ENCODE measurements at places on chromosomes 5 and 9. TPM values are rescaled to one million over a fixed set of nuclear protein-coding genes. Genes with fewer than 3 reads are reported as not detected.

GRCh38 chr5:29960323-29960722 is 1233.2 kb upstream of the CDH6 start:
- DNase-seq = no peak

- DNase-seq = no peak
Measured at GRCh38 chr9:81530310-81530810, 159.0 kb downstream of the TLE1 start.

- no peak for DNase-seq
Measured at GRCh38 chr9:105283795-105284194, 39.3 kb downstream of the SLC44A1 start.

DNA sequence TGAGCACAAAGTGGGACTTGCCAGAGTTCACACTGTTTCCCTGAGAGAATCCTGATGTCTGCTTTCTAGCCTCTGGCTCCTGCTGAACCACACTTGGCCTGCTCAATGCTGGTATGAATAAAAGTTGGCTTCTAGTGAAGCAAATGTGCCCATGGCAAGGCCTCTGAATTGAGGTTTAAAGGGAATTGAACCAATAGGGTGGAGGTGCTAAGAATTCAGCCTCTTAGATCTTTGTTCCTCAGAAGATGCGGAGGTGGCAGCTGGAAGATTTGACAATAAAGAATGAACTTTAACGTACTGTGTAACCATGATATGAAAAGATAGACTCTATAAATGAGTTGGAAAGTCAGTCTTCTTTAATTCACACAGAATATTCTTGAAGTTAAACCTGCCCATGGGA is 57.2 kb downstream of the RASGRF2 start:
- DNase-seq = no peak

GRCh38 chr5:3592298-3592697 is 3.3 kb upstream of the IRX1 start:
- DNase-seq = no peak

GRCh38 chr9:89555036-89555415 is 49.8 kb upstream of the GADD45G start:
- DNase-seq = no peak

GRCh38 chr5:1836891-1837880 is 36.0 kb downstream of the NDUFS6 start:
- DNase-seq = peak; percentile 89

DNA sequence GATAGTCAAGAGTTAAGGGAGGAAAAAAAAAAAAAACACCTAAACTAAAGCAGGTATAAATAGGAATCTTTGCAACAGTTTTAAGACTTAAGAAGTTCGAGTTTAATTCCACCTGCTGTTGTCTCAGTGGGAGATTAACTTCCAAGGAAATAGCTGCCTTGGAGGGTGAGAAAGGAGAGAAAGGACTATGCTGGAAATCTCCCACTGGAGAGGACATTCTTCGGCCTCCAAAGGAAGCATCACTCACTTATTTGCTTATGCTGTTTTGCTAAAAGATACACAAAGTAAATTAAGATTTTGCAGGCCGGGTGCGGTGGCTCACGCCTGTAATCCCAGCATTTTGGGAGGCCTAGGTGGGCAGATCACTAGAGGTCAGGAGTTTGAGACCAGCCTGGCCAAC is 317.9 kb upstream of the MPDZ start:
- DNase-seq = no peak

DNA sequence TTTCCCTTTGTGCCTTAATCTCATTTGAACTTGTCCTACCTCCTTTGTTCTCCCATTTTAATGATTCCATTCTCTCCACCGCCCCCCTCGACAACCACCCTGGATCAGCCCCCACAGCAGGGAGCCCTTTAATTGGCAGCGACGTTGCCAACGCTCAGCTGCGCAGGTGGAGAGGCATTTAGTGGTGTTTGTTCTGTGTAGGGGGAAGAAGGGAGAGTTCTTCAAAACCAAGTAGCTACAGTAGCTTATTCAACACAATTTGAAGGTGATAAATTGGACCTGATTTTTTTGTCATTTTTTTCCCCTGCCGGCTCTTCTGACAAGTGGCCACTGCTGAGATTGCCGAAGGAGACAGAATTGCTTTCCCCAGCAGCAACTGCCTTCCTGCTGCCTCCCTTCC is 499.1 kb downstream of the CDK5RAP2 start:
- no peak for DNase-seq

DNA sequence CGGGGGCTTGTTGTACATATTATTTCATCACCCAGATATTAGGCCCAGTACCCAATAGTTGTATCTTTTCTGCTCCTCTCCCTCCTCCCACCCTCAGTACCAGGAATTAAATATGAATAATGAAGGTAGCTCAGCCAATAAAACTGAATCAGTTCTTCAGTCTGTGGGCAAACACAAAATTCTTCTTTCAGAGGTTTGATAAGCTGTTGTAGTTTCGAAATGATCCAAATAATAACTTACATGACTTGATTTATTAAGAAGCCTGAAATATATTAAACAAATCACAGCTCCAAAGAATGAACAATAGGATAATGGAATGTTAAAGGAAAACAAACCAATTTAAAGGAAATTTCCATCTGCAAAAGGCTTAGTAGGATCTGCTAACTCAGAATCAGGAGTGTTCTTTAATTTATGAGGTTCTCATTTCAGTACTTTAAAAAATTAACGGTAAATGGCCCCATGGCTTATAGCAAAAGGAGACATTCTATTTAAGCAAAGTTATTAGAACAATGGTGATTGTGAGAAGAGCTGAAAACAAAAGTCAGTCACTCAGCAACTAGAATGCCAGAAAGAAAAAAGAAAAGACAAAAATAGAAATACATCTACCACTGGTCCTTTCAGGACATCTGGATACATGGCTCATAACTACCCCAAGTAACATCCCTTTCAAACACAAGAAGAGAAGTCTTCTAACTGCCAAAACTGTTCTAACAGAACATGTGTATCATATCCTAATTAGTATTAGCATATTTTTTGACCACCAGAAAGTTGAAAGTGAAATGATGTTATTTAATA is 62.4 kb downstream of the NR3C1 start:
- DNase-seq = no peak

DNA sequence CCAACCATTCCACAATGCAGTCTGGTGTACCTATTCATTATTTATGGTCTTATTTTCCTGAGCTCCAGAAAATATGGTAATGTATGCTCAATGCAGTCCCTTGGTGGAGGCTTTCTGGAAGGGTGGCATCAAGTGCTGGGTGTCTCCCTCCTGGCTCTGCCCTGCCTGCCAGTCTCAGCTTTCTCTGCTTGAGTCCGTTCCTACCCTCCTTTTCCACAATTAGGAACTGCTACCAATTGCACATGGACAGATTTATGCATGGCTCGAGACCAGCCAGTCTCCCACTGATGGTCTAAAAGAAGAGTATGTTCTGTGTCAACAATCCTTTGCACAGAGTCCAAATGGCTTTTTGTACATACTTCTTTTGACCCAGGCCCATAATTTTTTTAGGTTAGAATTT is 189.8 kb downstream of the TLE1 start:
- DNase-seq = no peak

GRCh38 chr5:55994495-55994997 is at the start of gene IL6ST:
TSS of gene IL6ST (minus strand) at chr5:55994963. CDS start at chr5:55976278, 18,685 bp downstream.
- DNase-seq = no peak

- DNase-seq = no peak
Measured at GRCh38 chr5:157201857-157202256, 21.2 kb downstream of the ITK start.

- DNase-seq = no peak
Measured at GRCh38 chr5:148011398-148012137, 52.2 kb upstream of the SPINK5 start.

DNA sequence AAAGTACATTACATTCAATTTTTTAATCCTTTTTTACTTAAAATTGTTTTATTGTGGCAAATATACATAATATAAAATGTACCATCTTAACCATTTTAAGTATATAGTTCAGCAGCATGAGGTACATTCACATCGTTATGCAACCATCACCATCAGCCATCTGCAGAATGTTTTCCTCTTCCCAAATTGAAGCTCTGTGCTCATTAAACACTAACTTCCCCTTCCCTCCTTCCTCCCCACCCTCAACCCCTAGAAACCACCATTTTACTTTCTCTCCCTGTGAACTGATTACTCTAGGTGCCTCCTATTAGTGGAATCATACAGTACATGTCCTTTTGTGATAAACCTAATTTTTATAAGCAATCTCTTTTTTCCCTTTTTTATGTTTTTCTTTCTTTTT is 15.6 kb downstream of the TEX53 start:
- DNase-seq = no peak

GRCh38 chr5:160071516-160071915 is 47.7 kb downstream of the PWWP2A start:
- no peak for DNase-seq

DNA sequence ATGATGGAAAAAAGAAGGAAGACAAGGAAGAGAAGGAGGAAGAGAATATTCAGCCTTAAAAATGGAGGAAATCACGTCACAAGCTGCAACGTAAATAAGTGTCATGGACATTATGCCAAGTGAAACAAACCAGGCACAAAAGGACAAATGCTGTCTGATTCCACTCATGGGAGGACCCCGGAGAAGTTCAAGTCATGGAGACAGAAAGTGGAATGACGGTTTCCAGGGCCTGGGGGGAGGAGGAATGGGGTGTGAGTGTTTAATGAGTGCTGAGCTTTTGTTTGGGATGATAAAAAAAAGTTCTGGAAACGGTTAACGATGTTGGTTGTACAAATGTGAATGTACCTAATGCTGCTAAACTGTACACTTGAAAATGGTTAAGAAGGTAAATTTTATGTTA is 439.5 kb downstream of the GADD45G start:
- no peak for DNase-seq

DNA sequence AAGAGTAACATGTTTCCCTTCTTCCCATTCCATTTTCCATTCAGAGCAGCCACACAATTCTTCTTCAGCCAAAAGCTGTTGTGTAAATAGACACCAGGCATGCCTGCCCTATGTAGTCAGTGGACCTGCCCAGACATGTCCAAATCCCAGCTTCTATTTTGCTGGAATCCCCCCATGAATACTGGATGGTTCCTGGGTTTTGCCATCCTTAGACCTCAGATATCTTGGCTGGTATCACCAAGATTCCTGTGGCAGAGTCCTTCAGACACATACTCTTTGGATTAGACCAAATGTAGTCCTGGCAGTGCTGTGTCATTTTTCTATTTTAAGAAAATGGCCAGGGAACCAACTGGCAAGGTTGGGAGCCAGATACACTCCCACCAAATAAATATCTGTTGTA is 10.3 kb downstream of the FST start:
- no peak for DNase-seq

DNA sequence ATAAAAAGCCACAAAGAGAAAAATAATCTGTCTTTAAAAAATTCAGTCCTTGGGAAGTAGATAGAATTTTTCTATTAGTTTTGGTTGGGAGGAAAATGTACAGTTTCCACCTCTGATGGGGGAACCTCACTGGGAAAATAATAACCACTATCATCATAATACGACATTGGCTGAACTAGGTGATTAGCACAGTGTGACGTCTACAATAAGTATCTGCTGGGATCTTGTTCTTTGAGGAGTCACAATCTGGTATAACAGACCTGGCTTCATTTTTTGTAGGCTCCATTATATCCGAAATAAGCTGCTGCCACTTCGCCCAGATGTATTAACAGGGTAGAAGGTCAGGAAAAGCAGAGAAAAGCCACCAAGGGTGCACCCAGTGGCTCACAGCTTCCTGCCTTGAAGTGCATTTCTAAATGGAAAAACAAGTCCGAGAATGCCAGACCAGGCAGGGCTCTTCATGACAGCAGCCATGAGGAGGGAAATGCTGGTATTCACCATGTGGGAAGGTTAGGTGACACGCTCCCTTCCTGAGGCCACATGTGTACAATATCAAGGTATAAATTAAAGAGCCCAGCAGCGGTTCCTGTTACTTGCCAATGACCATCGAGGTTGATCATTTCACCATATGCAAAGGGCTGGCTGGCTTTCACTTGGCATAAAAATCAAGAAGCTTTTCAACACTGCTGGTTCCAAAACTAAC is 152.8 kb downstream of the PRELID2 start:
- DNase-seq = no peak

DNA sequence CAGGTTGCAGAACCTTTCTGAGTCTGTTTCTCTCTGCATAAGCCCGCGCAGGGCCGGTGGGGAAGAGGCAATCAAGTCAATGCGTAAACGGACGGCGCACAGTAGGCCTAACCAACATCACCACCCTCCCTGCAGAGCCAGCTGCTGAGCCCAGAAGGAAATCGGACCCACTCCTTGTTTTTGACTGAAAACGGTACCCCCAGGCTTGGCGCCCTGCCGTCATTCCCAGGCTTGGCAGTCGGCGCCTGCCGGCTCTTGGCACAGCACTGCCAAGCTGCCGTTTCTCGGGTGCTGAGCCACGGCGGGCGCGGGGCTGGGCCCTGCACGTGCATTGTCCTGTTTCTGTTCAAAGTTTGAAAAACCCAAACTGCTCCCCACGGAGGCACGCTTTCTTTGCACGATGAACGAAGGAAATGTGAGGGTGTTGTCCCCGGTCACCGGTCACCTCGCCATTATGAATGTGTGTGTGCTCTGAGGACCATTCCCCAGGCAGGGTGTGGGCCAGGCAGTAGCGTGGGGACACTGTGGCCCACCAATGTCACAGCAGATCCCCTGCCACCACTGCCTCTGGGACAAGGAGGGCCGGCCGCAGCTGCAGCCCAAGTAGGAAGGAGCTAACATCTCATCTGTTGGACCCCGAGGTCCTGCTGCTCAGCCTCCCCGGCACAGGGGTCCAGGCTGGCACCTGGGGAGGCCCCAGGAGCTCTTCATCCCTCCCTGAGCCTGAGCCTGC is 20.1 kb downstream of the FIBCD1 start:
- no peak for DNase-seq

DNA sequence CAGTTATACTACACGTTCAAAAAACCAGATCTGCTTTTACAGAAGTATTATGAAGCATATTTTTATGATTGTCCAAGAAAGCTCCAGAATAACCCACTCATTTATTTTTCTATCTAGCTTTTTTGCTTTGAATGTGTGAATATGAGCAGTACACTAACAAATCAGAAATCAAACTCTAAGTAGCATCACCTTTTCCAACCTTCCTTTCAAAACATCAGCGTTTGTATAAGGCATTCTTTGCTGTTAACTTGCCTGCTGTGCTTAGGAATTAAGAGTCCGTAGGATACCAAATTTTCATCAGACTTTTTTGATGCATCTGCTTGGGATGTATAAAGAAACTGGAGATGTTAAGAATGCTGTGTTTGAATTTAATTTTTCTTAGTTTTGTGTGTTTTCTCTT is 3.8 kb downstream of the TLE4 start:
- DNase-seq = no peak

The DIPK1B gene
- 8.2 TPM for total RNA-seq

The DDX4 gene
- not detected for total RNA-seq

The SPINK6 gene
- total RNA-seq = not detected

The MYMK gene
- not detected for total RNA-seq

The ADAMTS6 gene
- total RNA-seq = 20.0 TPM

The PCDHGA11 gene
- total RNA-seq = 1.3 TPM

The GGTA1 gene
- total RNA-seq = 0.46 TPM

The MCIDAS gene
- total RNA-seq = not detected
